Renal cortex interstitium (tissue), 15 donors: ENCODE measurements at places on chromosomes 4 and X. TPM values are rescaled to one million over a fixed set of nuclear protein-coding genes. Genes with fewer than 3 reads are reported as not detected.

- no peak for DNase-seq
Observed at GRCh38 chr4:53380221-53380620, 2.8 kb downstream of the FIP1L1 start.

Gene SHROOM2
- polyA plus RNA-seq, result 19.2 TPM

DNA sequence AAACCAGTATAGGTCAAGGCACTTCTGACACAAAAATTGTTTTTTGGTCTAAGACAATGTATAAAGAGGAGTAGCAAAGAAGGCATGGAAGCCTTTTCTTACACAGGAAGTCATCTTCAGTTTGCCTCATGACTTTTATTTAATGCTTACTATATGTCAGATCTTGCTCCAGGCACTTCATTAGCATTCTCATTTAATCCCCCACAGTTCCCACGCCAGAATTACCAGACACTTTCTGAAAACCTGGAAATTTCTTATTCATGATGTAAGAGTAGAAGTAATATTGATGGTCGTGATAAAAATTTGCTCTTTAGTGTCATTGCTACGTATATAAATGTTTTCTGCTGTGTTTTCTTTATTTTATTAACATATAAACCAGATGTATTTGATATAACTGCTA, 39.2 kb downstream of the ARHGEF38 start:
- no peak for DNase-seq

DNA sequence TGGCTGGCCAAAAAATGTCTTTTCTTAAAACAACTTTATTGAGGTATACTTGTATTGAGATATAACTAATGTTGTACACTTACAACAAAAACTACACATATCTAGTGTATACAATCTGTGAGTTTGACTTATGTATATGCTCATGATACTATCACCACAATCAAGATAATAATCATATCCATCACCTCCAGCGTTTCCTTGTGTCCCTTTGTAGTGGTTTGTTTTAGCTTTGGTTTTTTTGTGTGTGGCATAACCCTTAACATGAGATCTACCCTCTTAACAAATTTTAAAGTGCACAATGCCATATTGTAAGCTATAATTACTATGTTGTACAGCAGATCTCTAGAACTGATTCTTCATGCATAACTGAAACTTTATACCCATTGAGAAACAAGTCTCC, 13.4 kb upstream of the PCSK1N start:
- DNase-seq, result no peak

Gene DCAF4L1
- polyA plus RNA-seq, result 0.23 TPM

- no peak for DNase-seq
Observed at GRCh38 chrX:129572422-129572821, 32.4 kb downstream of the OCRL start.

- DNase-seq, result no peak
Observed at GRCh38 chr4:170243662-170244288, 154.0 kb upstream of the AADAT start.

DNA sequence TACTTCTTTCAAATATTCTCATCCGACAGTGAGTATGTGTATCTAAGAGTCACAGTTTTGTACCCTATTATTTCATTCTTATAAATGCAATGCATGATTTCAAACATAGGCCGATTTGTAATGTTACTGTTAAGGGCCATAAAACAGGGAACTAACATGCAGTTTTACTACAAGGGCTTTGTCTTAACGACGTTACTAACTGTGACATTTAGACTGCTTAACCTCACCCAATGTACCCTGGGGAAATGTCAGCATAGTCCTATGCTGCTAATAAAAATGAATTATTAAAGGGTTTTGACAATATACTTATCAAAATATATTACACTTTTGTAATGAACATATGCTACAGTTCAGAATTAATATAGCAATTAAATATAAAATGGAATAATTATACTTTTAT, 74.8 kb upstream of the CPXCR1 start:
- DNase-seq, result no peak

Gene HTRA3
- polyA plus RNA-seq, result 13.1 TPM

DNA sequence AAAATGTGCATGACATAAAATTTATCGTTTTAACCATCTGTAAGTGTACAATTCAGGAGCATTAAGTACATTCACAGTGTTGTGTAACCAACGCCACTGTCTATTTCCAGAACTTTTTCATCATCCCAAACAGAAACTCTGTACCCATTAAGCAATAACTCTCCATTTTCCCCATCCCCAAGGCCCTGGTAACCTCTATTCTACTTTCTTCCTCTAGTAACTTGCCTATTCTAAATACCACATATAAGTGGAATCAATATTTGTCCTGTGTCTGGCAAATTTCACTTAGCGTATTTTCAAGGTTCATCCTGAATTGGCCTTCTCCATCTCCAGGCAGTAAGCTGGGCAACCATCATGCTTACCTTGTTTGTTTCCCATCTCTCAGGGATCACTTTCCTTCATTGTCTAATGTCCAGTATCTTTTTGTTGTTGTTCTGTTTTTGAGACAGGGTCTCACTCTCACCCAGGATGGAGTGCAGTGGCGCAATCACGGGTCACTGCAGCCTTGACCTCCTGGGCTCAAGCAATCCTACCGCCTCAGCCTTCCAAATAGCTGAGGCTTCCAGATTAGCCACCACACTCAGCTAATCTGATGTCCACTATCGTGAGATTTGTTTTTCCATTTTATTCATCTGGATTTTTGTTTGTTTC, 17.7 kb upstream of the GRIPAP1 start:
- DNase-seq, result no peak

Gene DTHD1
- polyA plus RNA-seq, result not detected

DNA sequence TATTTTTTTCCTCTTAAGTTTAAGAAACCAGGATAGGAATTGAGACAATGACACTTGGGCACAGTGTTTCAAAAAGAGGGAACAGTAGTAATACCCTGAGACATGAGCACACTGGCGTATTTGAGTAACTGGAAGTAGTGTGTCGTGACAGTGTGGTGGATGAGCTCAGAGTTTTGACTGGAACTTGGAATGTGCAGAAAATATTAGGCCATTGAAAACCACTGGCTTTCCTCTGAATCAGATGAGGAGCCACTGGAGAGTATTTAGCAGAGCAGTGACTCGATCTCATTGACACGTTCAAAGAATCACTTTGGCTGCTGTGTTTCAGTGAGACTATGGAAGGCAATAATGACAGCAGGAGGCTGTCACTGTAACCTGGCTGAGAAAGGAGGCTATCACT, 1531.2 kb downstream of the STIM2 start:
- no peak for DNase-seq

DNA sequence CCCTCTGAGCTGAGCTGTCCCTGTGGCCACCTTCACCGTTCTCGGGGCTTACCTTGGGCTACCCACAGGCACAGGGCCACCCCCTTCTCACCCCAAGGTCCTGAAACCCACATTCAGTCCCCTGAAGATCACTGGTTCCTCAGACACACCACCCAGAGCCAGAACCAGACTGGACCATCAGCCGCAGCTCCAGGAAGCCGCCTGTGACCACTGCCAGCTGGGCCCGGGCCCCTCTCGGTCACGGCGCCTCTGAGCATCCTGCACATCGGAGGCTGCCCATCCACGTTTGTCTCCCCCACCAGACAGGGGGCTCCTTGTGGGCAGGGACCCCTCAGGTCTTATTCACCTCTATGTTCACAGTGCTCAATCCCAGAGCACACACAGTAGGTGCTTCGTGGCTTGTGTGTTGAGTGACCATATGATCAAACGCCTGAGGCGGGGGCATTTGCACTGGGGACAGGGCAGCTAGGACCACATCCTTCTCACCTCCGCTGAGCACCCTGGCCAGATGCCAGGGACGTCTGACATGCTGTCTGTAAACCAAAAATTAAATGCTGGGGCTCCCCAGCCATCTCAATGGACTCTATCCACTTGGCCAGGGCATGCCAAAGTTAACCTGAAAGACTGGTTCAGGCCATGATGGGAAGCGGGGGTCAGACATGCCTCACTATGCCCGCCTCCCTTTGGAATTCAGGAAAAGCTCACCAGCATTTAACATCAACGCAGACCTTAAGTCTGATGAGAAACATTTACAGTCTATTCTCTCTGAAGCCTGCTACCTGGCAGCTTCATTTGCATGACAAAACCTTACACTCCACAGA, 109.4 kb upstream of the AFAP1 start:
- DNase-seq, result no peak

Gene DUSP21
- polyA plus RNA-seq, result not detected

DNA sequence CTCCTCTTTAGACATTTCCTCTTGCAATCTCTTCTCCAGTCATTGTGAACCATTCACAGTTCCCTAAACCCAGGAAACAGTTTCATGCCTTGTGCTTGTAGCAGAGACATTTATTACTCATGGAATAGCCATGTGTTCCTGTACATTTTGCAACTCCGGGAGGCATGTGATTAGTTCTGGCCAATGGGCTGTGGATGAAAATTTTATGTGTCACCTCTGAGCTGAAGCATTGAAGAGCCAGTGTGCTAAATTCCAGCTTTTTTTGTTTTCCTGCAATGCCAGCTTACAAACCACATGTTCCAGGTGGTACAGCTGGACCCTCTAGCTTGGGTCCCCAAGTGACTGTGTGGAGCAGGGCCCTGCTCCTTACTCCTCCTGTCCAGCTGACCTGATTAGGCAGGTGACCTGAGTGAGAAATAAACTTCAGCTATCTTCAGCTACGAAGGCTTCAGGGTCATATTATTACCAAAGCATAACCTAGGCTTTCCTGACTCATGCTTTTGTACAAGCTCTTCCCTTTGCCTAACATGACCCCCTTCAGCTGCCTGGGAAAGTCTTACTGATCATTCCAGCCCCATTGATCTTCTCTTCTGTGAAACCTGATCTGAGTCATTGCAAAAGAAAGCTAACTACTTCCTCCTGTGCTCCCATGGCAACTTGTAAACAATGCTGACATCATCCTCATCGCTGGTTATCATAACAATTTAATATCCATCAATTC, 200.4 kb downstream of the PTTG2 start:
- no peak for DNase-seq

DNA sequence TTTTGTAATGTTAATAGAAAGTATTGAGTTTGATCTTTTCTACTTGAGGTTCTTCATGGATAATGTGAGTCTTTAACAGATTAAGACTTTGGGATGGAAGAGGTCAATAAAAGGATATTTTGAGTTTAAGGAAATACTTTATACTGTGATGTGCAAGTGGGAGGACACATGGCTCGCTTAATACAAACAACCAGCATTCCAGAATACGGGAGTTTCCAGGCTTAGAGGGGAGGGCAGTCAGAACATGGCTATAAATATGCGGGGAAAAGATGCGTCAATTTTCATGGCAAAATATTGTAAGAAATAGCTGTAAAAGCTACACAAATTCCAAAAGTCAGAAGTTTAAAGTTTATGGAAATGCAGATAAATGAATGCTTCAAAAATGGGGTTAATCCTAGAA, 192.3 kb downstream of the AASDH start:
- no peak for DNase-seq

DNA sequence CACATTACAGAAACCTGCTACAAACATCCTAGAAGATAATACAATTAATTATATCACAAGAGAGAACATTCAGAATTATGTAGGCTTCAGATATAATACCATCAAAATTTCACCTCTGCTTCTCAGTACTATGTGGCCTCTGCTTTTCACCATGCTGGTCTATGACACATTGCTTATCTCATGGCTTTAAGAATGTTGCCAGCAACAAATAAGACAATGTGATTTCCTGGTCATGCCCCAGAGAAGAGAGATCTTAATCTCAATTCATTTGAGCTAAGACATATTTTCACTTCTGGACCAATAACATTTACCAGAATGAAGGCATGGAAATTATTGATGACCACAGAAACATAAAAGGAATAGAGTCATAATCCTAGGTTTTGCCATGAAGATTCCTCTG, 1233.4 kb upstream of the ADGRL3 start:
- DNase-seq, result no peak

DNA sequence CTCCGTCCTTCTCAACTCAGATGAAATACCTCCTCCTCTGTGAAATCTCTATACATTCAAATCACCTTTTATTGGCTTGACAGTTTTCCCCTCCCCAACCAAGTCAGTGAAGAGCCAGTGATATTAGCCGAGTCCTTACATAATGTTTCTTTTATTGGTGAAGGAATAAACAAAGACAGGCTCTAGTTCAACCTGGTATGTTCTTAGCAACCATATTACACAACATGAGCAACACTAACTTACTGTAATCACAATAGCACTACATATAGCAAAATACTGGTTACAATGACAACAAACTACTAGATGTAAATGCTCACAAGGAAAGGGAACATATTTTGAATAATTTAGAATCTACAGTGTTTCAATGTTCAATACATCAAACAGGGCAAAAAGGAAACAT, 19.9 kb downstream of the DHX15 start:
- DNase-seq, result no peak

DNA sequence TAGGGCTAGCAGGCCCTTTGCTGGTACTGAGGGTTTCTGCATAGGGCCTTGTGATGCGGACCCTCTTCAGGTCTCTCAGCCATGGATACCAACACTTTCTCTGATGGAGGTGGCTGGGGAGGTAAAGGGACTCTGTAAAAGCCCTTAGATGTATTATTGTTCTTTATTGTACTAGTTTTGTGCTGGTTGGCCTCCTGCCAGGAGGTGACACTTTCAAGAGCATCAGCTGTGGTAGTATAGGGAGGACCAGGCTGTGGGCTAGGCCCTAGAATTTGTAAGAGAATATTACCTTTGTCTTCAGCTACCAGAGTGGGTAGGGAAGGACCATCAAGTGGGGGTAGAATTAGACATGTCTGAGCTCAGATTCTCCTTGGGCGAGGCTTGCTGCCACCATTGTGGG, 936.3 kb downstream of the CENPC start:
- no peak for DNase-seq

Gene CXXC4
- polyA plus RNA-seq, result 8.7 TPM

DNA sequence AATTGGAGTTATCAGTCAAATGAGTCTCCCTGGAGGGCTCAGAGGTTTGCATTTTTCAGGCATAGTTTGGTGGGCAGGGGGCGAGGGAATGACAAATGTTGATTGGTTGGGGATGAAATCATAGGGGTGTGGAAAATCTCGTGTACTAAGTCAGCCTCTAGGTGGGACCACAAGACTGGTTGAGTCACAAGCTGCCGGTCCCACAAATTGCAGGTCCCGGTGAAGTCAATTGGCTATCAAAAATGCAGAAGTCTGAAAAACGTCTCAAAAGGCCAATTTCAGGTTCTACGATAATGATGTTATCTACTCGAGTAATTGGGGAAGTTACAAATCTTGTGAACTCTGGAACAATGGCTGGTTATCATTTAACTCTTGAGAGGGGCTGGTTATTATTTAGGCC, 98.8 kb upstream of the DHX15 start:
- DNase-seq, result no peak

DNA sequence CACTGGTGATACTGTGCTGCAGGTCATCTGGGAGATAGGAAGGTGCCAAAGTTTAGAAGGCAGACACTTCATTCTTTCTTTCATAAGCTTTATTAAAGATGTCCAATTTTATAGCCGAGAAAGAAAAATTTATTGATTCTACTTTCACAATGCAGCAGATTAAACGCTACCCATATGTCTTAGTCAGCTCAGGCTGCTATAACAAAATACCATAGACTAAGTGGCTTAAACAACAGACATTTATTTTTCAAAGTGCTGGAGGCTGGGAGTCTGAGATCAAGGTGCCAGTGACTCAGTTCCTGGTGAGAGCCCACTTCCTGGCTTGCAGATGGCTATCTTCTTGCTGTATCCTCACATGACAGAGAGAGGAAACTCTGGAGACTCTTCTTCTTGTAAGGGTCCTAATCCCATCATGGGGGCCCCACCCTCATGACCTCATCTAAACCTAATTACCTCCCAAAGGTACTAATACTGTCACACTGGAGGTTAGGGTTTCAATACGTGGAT, 33.4 kb upstream of the KLHL34 start:
- no peak for DNase-seq

Gene MOB1B
- polyA plus RNA-seq, result 73.4 TPM

Gene CLIC2
- 4.0 TPM for polyA plus RNA-seq

Gene PCDH18
- polyA plus RNA-seq, result 190 TPM

Gene NAA11
- polyA plus RNA-seq, result not detected

Gene GPRASP3
- polyA plus RNA-seq, result 18.5 TPM

- no peak for DNase-seq
Observed at GRCh38 chrX:109384699-109385098, 97.2 kb downstream of the GUCY2F start.
